ENCODE measurements at places on chromosomes 5 and 9.
A peak's percentile ranks its signal among the peaks of the same experiment; 100 is the strongest.

DNA sequence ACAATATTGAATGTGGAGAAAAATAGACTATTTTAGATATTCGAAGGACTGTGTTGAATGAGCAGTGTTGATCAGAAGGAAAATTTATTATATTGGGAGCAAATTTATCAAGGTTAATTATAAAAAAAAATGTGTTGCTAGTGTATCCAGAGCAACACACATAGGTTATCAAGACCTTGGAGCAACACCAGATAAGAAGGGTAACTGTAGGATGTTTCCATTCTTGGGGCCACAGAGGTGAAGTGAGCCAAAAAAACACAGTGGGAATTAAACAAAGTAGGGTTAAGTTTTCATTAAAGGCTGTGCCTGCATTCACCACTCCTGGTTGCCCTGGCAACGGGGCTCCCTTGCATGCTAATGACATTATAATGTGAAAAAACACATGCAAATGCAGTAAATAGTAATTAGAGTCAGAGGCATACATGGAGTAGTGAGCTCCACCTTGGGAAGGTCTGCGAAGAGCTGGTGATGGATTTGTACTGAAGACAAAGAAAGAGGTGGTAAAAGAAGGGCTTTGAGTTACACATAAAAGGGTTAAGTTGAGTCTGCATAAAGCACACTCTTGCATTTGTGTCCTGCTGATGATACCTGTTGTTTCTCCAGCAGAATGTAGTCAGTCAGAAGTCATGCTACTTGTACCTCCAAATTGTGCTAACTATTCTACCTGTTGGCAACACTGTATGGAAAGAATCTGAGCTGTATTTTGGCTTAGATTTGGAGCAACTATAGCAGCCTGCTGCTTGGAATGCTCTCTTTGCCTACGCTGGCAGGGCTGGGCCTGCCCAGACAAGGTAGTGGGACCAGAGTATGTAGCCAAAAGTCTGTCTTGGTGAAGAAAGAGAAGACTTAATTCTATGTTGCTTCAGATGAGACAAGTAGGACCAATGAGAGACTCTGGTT is 59.6 kb downstream of the ATG10 start:
- no peak for DNase-seq

DNA sequence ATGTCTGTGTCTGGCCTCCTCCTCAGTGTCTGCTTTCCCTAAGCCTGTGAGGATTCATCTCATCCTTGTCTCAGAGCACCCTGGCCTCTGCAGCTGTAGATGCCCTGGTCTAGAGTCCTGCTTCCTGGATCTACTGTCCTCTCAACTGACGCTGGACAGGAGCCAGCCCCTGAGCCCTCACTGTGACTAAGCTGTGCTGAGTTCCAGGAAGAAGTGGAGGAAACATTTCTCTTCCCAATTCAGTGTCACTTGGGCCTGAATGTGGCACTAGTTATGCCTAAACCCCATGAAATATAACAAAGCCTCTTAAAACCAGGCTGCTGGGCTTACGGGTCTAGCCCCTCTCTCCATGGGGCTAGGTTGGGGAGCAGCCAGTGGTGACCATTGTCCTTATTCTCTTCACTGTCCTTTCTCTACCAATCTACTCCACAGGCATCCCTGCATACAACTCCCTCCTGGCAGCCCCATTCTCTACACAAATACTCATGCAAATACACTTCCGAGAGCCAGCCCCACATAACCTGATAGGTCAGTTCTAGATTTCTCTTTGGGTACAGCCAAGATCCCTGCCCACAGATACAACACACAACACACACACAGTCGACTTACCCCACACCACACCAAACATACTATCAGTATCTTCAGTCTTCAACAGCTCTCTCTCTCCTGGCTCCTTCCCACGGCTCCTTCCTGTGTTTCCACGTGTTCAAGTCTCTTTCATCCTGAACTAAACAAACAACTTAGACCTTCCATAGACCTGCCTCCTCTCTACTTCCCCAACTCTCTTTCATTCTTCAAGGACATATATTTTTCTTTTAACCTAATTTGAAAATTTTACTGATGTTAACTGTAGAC is 220.8 kb downstream of the SNX18 start:
- DNase-seq: no peak

GRCh38 chr9:123373447-123373923 is 17.5 kb downstream of the CRB2 start:
- DNase-seq: no peak

DNA sequence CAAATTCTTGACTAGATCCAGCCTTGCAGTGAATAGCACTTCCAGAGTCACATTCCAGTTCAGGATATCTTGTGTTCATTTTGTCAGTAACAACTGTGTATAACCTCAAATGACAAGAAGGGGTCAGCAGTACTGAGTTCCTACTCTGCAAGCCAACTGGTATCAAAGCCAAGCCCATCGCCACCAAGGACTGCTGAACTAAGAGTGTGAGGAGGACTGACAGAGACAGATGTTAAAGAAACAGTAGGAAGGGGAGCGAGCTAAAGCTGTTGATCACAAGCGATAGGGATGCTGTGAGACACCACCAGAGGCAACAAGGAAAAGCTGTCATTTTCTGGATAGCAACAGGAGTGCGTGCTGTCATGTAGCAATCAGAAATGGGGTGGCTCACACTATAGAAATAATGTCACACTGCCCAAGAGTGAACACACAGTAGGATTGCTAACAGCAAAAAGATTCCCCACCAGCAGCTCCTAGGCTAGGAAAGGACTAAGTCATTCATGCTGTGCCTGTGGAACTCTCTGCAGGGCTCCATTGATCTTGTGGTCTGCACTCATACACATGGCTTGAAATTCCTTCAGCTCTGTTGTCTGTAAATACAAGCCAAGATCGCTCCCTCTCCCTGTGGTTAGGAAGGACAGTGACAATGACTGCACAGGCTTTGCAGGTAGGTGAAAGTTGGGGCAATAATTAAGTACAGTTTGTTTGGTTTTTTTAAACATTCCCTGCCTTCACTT is 658.6 kb downstream of the NR2F1-AS1 start:
- peak; percentile 13 for DNase-seq

- DNase-seq: no peak
Measured at GRCh38 chr9:35280399-35280798, 118.6 kb downstream of the UNC13B start.

DNA sequence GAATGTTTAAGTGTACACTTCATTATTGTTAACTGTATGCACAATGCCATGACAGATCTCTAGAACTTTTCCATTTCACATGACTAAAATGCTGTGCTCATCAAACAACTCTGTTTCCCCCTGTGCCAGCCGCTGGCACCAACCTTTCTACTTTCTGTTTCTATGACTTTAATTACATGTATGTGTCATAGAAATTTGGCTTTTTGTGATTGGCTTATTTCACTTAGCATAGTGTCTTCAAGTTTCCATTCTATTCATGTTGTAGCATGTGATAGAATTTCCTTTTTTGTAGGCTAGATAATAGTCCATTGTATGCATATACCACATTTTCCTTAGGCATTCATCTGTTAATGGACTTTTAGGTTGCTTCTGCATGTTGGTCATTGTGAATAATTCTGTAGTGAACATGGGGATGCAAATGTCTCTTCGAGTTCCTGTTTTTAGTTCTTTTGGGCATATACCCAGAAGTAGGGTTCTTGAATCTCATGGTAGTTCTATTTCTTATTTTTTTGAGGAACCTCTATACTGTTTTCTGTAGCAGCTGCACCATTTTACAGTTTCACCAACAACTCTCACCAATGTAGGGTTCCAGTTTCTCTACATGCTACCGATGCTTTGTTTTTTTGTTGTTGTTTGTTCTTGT is 184.4 kb upstream of the DMRT1 start:
- DNase-seq: no peak

- no peak for DNase-seq
Measured at GRCh38 chr9:80707120-80707519, 982.2 kb downstream of the TLE1 start.

DNA sequence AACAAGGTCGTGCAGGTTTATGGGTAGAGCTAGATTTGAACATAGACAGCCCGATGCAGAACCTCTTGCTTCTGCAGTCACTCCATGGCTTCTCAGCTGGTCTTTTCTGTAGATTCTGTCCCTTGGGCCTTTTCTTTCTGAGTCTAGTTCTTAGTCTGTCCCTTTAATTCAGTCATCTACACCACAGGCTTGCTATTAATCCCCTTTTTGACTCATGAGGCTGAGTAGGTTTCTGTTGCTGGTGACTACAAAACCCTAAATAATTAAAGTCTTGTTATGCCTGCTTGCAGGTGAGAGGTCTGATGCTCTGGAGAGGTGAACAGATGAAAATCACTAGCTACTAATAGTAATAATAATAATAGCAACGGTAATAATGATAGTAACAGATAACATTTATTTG is 19.3 kb upstream of the STRBP start:
- DNase-seq: peak; percentile 13

- no peak for DNase-seq
Measured at GRCh38 chr9:130765137-130766020, 69.7 kb upstream of the ABL1 start.

GRCh38 chr9:35553670-35554543 is 51.2 kb upstream of the TESK1 start:
- DNase-seq: peak; percentile 82

DNA sequence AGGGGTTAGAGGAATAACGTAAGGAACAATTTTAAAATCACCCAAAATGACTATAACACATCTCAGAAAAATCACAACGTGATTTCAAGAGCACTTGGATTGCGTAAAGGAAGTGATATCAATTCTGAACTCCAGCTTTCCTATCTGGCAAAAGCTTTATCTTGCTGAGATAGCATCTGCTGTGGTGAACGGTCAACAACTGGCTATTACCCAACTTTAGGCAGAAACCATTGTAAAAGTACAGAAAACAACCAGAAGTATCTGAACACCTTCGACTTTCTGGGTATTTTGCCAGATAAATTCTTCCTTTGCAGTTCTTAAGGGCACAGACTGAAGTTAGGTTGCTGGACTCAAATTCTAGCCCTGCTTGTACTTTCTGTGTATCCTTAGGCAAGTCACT is 9.2 kb downstream of the ABLIM3 start:
- DNase-seq: no peak

DNA sequence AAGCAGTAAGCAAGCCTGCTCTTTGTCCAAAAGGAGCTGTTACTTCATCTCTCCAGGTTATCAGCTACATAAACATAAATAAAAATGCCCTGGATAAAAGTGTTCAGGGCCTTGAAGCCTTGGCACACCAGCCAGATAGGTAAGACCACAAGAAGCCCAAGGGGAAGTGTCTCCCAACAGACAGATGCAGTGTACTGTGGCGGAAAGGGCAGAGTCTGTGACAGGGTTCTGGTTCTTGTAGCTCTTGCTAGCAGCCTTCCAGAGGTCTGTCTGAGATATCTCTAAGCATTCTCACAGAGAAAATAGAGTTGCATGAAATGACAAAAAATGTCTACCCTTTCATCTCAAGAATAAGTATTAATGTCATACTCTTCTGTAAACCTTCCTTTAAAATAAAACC is 30.1 kb downstream of the ISOC1 start:
- DNase-seq: no peak

DNA sequence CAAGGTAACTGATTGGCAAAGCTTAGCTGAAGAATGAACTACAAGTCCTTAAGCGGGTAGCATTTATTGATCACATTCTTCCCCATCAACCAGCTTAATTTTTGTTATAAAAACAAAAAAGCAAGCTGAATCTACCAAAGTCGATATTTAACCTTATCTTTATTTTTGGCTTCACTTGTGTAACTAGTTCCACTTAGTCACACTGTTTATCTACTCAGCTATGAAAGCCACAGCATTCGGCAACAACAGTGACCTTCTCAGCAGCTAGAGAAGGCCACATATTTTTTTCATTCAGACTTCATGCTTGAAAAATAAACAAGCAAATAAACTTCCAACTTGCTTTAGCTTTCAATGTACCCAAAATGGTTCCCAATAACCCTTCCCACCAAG is 69.4 kb downstream of the KLHL3 start:
- DNase-seq: no peak

- DNase-seq: no peak
Measured at GRCh38 chr5:75509546-75509945, 1.9 kb downstream of the CERT1 start.

DNA sequence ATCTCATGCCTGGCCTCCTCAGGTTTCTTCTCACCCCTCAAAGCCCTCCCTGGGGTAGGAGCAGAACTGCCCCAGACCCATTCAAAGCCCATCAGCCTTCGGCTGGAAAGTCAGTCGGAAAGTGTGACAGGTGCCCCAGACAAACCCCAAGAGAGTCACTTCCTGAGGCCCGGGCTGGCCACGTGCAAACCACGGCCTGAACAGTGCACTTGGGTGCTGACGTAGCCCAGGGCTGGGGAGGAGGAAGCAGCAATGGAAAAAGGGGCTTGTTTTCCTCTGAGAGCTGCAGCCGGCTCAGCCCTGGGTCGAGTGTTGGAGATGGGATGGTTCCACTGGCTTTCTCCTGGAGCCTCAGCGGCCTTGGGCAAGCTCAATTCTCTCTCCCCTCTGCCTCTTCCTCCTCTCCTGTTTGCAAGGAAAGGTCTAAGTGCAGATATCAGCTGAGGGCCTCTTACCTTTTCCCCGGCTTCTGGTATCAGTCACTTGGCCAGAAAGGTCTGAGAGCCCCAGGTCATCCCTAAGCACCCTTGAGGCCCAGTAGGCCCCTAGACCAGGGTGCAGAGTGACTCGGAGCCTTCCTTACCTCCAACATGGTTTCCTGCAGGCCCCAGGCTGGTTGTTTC is 5.9 kb upstream of the EGR1 start:
- no peak for DNase-seq

DNA sequence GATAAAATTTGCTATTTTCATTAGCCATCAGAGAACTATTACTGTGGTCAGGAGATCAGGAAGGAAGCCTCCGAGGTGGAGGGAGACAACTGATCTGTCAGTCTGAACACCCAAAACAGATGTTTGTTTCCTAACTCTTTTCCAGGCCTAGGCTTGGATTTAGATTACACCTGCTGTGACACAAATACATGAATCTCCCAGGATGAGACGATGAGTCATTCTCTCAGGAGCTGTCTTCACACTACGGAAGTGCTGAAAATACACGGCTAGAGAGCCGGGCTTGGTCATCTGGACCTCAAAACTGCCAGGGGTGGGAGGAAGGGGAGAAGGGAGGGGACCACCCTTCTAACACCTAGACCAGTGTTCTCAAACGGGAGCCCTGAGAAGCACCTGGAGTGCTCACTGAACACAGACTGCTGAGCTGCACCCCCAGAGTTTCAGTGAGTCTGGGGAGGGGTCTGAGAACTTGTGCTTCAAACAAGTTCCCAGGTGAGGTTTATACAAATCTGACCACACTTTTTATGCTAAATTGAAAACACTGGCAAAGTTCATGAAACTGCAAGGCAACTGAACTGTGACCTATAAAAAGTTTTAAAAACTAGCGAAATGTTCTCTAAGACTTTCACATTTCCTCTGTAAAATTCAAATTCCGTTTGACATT is 80.3 kb upstream of the EQTN start:
- DNase-seq: peak; percentile 10

GRCh38 chr9:84315278-84315877 is 25.2 kb downstream of the SLC28A3 start:
- DNase-seq: peak; percentile 40

GRCh38 chr9:137745541-137745991 is 126.8 kb downstream of the EHMT1 start:
- DNase-seq: no peak

GRCh38 chr9:136103651-136104487 is 8.8 kb upstream of the NACC2 start:
- no peak for DNase-seq

Measured in NCI-H524 (cell line).